ENCODE measurements at places on chromosomes 12 and 14.
A peak's percentile ranks its signal among the peaks of the same experiment; 100 is the strongest.

DNA sequence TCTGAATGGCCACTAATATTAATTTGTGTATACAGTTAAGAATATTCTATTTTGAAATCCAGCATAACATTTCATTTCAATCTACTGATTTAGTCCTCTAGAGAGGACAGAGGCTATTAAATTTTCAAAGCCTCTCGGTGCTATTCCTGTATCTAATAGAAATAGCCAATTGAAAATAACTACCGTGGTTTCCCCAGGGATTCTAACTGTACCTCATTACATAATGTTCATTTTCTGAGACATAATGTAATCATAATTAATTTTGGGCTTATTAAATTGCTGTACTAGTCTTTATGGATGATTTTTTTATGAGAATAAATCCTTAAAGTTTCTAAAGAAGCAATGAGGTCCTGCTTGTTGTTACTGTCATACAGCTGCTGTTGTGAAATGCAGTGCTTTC is 38.6 kb upstream of the ACSS3 start:
- no peak for DNase-seq

DNA sequence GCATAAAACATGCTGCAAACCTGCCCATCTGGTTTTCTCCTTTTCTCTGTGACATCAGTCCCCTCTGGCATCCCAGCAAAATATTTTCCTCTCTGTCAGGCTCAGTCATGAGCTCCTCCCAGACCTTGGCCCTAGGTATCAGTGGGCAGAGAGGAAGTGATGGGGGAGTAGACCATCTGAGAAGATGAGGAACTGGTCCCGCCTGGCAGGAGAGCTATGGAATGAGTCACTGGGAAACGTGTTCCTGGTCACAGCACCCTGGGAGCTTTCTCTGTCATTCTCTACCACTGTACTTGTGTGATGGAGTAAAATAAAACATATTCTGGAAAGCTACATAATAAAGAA is 5.0 kb upstream of the SRSF9 start:
- DNase-seq = peak; percentile 36

DNA sequence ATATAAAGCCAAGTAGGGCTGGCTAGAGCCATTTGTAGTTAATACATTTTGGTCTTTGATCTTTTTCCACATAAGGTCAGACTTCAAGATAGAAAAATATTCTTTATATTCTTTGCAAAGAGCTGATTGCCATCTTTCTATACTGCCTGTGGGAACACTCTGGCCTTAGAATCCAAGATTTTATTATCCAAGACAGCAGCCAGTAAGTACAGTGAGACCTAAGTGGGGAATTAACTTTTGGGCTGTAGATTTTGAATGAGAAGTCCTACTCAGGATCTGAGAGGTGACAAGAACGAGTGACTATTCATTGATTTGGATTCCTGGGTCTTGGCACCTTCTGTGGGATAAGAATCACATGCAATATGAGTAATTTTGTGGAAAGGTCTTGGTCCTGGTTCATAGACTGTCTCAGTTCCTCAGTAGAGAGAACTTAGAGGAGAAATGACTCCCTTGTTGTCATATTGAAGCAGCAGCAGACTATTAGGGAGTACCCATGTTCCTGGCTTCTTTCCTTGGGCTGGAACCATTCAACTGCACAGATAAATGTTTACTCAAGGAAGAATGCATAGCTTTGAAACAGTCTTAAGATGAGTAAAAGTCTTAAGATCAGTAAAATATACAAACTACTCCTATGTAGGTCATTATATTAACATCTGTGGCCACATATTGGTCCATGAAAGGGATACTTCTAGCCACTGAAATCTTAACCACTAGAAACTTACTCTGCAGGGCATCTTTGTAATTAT is 353.8 kb downstream of the RAD51B start:
- DNase-seq = no peak

DNA sequence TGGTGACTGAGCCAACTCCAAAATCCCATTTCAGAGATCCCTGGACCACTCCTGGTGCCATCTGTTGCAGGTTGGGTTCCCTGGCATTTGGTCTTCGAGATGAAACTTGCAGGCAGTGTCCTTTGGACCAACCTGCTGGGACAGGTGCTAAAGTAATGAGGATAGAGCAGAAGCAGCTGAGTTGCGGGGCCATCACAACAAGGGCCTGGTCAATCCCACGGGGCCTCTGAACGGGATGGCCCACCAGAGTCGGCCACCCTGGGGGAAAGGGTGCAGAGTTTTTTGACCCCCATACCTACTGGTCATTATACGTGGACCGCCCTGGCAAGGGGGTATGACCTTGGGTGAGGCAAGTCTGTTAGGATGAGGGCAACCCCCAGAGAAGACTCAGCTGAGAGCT is 39.3 kb downstream of the DLK1 start:
- no peak for DNase-seq

- peak; percentile 40 for DNase-seq
Measured at GRCh38 chr14:83483063-83483462, 1949.4 kb upstream of the SEL1L start.

GRCh38 chr14:67487937-67488893 is at the start of gene TMEM229B:
TMEM229B (minus strand) TSS chr14:67488721; CDS start chr14:67473923, 14,798 bp downstream.
- DNase-seq = peak; percentile 18

DNA sequence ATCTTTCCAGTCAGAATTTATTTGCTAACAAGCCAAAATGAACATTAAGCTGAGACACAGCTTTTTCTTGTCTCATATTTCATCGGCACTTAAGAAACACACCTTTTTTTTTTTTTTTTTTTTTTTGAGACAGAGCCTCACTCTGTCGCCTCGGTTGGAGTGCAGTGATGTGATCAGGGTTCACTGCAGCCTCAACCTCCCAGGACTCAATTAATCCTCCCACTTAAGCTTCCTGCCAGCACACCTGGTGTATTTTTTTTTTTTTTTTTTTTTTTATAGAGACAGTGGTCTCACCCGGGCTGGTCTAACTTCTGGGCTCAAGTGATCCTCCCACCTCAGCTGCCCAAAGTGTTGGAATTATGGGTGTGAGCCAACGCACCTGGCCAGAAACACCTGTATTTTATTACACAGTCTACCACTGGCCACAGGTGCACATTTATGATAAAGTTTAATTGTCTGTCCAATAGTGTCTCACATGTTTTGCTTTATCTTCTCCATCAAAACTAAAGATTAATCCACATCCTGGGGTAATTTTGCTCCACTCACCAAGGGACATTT is 62.7 kb downstream of the C2CD5 start:
- DNase-seq = no peak
